Smooth muscle cell of the brain vasculature (primary cell): ENCODE measurements at places on chromosomes 5 and 9.
A peak's percentile ranks its signal among the peaks of the same experiment; 100 is the strongest.

DNA sequence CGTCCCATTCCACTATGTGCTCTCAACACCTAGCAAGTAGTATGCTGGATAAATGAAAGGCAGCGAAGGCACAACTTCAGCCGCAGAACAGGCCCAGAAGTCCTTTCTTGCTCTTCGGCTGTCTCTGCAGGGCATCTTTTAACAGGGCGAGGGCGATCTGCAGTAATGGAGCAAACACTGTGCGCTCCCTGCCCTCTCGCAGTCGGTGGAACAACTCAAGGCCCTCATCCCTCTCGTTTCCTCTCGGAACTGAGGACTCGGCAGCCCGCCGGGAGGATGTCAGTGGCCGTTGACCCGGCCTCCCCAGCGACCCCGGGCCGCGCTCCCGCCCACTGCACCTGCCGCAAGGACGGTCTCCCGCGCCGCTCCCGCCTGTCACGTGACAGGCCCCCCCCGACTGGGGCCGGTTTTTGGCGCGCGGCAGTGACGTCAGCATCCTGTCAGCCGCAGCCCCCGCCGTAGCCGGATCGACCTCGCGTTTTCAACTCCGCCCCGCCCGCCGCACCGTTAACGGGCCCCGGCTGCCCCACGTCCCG, 1.1 kb downstream of the ZNF367 start:
- DNase-seq: peak; percentile 23

DNA sequence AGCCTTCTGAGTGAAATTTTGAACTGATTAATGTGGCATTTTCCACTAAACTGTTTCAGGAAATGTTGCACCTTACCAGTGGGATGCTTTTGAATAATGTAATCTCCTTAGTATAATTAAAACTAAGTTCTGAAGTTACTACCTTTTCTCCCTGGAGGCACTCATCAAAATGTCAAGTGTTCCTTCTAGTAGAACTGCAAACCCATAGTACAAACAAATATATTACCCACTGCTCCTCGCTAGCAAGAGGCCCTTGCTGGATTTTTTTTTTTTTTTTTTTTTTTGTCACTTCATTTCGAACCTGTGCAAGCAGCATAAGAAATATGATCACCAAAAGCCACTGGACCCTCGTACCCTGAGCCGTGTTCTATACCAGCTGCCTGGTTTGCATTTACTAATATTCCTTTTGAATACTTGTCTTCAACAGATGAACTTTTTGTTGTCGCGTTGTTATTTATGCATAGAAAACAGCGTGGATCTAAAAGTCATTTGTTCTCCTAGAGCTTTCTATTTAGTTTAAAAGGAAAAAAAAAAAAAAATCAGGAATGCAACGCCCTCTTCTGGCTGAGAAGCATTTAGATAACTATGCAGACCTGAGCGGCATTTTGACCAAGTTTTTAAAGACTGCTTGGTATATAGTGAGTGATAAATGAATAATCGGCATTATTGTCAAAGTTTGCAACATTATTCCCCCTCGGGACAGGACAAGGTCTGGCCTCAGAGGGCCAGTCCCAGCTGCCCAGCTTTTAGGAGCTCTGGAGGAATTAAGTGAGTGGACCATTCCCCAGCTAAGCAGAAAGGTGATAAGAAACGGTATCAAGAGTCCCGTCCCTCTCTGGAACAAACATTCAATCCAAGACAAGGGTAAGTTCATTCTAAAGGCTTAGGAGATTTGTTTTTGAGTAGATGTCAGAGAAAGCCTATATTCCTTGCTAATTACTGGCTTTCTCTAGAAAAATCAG, 162.5 kb upstream of the KIF2A start:
- peak; percentile 9 for DNase-seq

- DNase-seq: no peak
Measured at GRCh38 chr5:14155075-14155474, 11.9 kb downstream of the TRIO start.

DNA sequence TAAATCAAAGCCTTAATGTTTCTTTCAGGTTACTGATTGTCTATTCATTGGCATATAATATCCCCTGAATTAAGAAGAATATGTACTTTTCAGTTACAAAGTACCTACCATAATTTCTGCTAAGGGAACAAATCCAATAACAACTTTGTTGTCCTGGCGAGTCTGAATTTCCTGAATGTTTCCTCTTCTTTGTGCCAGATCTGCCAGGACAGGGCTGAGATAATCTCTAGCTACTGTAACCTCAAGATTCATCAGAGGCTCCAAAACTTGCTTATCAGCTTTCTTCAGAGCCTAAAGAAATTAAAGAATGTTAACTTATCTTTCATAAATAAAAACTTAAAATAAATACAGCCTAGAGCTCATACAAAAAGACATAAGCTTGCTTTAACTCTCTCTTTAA, 37.2 kb downstream of the HEXB start:
- DNase-seq: no peak

- no peak for DNase-seq
Measured at GRCh38 chr5:135228222-135228621, 170.8 kb downstream of the MACROH2A1 start.

DNA sequence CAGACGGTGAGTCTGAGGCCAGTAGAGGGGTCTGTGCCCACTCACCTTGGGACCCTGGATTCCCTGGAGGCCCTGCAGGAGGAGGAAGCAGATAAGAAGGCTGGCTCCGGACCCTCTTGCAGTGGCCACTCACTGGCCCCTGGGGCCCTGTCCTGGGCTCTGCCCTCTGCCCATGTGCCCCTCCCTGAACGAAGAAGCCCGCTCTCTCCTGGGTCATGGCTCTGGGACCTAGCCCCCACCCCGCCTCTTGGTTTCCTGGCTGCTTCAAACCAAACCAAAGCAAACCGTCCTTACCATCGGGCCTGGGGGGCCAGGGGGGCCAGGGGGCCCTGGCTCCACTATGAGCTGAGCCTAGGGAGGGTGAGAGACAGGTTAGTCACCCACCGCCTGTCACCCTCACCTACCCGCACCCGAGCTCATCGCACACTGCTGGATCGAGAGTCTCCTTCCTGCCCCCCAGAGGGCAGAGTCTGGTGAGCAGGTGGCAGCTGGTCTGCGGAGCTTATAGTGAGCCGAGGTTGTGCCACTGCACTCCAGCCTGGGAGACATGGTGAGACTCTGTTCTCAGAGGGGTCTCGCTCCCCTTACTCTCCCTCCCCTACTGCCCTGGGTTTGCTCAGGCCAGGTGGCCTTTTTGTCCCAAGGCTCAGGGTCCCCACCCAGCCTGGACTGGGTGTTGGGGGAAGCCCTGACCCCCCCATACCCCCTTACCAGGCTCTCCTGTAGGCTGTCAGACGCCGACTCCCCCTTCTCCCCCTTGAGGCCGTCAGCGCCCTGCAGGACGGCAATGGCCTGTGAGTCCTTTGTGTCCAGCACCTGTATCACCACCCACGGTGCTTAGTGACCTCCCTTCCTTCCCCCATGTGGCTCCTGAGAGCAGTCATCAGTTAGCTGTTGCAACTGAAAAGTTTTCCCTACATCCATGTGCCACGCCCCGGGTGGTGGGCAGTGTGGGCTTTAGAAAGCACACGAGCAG, 15.2 kb upstream of the PHYKPL start:
- DNase-seq: no peak

DNA sequence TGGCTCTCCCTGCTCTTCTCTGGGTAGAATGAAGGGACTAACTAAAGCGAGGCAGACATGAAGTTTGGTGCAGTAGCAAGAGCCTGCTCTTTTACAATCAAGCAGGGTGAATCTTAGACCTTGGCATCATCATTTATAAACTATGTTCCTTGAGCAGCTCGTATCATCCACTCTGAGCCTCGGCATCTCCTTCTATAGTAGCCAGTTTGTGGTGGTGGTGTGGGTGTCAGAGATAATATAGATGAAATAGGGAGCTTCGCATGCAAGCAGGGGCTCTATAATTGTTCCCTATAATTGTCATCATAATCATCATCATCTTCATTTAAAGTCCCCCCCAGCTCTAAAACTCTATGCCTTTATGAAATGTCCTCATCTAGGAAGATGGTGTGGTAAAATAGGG, 72.5 kb upstream of the SAP30L start:
- no peak for DNase-seq

DNA sequence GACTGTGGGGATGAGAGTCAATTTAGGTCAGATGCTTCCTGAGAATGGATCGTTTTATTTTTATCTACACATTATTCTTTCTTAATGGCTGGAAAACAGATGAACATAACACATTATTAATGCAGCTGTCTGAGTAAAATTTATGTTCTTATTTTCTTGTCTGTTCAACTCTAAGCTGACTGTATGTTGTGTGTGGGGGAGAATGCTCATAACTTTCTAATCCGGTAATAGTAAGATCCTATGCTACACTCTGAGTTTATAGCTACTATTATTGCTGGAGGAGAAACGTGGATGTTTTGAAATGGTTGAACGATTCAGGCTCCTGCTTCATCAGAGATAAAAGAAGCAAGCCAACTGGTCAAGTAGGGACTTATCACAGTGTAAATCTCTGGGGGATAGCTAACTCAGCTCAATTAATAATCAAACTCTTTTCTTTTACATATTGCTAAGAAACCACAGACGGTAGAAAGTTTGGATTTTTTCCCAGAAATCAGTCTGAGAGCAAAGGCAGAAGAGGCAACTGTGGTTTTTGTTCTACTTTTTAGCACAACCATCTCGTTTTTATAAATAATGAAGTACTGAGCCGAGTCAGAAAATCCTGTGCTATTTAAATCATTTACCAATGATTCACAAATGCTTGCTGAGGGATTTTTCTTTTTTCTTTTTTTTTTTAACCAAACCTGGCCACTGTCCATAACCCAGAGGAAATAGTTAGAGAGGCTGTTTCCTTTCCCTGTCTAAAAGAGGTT, 265.0 kb upstream of the FAM174A start:
- no peak for DNase-seq

- DNase-seq: no peak
Measured at GRCh38 chr9:76302947-76303550, 91.2 kb downstream of the RFK start.
